Sigmoid colon (tissue), 7 donors: ENCODE measurements at places on chromosomes 4 and X. TPM values are rescaled to one million over a fixed set of nuclear protein-coding genes. Genes with fewer than 3 reads are reported as not detected.

GUCY2F gene
- total RNA-seq = not detected

FUNDC1 gene
- 5.5 TPM for total RNA-seq

TCEAL2 gene
- total RNA-seq = 40.2 TPM

HAND2 gene
- total RNA-seq = 176 TPM

DIPK2B gene
- total RNA-seq = 4.5 TPM

FAAH2 gene
- 22.2 TPM for total RNA-seq

XAGE1A gene
- total RNA-seq = not detected

CT45A7 gene
- not detected for total RNA-seq
